ENCODE measurements at places on chromosomes 11 and 22.

DNA sequence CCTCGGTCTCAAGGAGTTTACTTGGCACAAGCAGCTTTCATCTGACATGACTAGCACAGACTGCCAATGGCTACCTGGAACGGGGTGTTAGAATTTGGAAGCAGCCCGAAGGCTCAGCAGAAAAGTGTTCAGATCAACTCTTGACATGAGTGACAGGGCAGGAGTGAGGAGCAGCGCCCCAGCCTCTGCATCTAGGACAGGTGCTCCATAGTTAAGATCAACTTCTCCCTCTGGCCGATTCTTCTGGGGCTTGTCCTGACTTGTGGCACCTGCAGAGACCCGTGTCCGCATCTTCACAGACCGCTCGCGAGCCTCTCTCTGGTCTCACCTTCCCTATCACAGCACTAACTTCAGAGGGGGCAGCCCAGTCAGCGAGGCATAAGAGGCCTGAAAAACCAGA is 42.5 kb upstream of the CHKA start:
- DNase-seq: no peak

- peak; percentile 35 for DNase-seq
These were observed 24.3 kb upstream of the PICK1 start for GRCh38 chr22:38032681-38033521.

- DNase-seq: no peak
These were observed 5.1 kb upstream of the CALCA start for GRCh38 chr11:14977101-14977880.

DNA sequence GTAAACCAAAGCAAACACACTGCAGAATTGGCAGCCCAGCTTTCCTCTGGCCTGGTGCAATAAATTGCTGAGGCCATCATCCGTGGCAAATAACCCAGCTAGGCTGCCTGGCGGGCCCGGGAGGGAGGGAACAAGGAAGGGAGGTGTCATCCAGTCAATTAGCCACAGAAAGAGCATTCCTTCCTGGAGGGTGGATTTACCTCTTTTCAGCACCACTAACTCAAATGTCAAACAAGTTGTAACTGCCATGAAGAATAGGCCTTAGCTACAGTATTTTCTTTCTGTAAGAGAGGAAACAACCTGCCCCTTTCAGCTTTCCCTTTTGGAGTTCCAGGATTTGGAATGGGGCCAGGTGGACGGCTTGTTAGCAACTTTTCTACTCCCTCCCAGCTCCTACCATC is 163.8 kb upstream of the BDNF start:
- DNase-seq: no peak

- DNase-seq: no peak
These were observed 20.6 kb downstream of the MSANTD4 start for GRCh38 chr11:106001304-106002012.

Data from BJ (cell line).